ENCODE measurements at places on chromosomes 1 and 21.

GRCh38 chr1:83790446-83790845 lies 208.5 kb downstream of the TTLL7 start:
- DNase-seq = no peak

- no peak for DNase-seq
Measured at GRCh38 chr1:55245781-55246180, 30.6 kb upstream of the USP24 start.

DNA sequence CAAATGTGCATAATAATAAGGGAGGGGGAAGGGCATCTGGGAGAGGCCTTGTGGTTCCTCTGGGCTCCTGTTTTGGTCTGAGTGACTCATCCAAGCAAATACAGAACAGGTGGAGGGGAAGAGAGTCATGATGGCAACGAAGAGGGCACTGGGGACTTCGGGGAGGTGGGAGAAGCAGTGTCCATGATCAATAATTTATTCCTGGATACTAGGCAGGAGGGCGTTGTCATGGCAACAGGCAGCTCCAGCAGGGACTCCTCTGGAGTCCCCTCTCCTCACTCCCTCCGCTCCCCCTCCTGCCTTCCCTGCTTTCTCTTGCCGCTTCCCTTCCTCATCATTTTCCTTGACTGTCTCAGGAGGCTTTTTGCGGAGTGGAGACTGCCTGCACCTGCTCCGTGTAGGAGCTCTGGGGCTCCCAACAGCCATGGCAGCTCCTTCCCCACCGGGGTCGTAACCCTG lies 12.3 kb upstream of the NFASC start:
- no peak for DNase-seq

DNA sequence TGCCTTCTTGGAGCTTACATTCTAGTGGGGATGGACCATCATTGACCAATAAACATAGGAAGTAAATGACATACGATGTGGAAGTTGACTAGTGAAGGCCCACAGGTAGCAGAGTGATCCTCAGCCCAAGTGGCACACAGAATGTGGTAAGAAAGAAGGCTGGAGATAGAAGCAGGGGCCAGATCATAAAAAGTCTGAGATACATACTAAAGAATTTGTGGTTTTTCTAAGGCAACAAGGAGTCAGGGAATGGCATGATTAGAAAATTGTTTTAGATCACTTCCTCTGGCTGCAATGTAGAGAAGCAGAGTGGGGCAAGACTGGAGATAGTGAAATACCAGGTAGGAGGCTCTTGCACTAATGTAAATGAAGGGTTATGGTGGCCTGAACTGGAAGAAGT lies 154.0 kb downstream of the VPS13D start:
- DNase-seq = no peak

- no peak for DNase-seq
Measured at GRCh38 chr1:106768501-106768900, 288.0 kb upstream of the PRMT6 start.

DNA sequence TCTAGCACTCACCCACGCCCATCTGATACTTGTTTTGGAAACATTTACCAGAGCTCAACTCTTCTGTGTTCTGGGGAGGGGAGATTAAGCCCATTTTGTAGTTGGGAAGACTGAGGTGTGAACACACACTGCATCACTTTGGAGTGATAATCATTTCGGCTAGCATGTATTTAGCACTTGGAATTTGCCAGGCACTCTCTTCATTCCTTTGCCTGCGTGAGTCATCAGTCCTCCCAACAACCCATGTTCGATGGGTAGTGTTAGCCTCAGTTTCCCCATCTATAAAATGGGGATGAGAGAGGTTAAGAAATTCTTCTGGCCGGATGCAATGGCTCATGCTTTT lies 182.8 kb upstream of the TMEM51 start:
- no peak for DNase-seq

GRCh38 chr1:101993710-101994109 lies 3.0 kb downstream of the OLFM3 start:
- DNase-seq = no peak

- no peak for DNase-seq
Measured at GRCh38 chr1:220914283-220915116, 35.3 kb downstream of the HLX start.

GRCh38 chr1:163203561-163203960 lies 845 bp upstream of the RGS5 start:
- no peak for DNase-seq

GRCh38 chr1:64403331-64403730 lies 66.6 kb upstream of the CACHD1 start:
- DNase-seq = no peak

DNA sequence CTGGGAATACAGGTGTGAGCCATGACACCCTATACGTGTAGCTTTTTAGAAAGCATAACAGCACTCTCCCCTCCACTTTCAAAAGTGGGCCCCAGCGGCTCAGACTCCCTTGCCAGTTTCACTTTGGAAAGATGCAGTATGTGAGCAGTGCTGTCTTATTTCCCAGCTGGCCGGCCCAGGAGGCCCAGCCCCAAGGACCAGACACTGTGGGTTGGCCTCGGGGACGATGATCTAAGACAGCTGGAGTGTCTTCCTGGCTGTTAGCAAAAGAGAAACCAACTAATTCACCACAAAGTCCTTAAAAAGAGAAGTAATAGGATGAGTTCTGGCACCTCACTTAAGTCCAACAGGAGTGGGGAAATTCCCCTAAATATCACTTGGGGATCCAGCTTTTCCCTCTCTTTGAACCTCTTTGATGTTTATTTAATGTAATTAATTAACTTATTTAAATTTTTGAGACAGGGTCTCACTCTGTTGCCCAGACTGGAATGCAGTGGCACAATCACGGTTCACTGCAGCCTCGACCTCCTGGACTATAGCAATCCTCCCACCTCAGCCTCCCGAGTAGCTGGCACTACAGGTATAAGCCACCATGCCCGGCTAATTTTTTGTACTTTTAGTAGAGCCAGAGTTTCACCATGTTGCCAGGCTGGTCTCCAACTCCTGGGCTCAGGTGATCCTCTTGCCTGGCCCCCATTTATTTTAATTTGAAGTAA lies 17.6 kb upstream of the CLIC4 start:
- no peak for DNase-seq

DNA sequence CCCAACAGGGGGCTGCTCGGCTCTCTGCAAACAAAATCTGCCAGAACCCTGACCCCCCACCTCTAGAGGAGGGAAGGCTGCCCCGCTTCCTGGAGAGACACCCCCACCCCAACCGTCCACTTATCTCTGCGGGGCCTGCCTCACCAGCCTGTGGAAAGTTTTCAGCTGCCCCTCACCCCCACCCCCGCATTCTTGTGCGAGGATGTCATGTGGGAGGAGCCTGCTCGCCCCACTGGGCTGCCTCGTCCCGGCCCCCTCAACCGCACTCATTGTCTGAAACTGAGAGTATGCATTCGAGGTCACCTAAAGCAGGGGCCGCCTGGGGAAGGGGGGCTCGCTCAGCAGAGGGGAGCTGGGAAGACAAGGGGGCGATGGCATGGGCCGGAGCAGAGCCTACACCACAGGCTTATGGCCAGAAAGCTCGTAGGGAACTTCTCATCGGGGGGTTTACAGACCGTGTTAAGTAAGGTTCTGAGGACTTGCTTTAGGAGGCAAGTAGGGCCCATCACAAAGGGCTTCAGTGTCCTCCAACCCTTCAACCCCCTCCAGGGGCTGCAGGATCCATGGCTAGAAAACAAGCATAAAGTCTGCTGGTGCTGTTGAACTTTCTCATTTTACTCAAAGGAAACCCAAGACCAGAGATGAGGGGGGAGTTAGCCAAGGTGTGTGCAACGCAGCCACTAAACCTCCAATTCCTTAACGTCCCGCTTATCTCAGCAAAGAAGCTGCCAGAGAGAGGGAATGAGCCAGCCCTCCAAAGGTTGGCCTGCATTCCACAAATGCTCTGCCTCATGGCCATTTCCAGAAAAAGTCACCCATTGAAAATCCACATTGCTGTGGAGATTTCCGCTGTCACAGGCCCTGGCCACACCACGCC lies 9.4 kb downstream of the EPHA2 start:
- no peak for DNase-seq

GRCh38 chr1:214514032-214514818 lies 37.2 kb downstream of the PTPN14 start:
- no peak for DNase-seq

- DNase-seq = no peak
Measured at GRCh38 chr1:117735045-117735992, 129.5 kb downstream of the TENT5C start.

DNA sequence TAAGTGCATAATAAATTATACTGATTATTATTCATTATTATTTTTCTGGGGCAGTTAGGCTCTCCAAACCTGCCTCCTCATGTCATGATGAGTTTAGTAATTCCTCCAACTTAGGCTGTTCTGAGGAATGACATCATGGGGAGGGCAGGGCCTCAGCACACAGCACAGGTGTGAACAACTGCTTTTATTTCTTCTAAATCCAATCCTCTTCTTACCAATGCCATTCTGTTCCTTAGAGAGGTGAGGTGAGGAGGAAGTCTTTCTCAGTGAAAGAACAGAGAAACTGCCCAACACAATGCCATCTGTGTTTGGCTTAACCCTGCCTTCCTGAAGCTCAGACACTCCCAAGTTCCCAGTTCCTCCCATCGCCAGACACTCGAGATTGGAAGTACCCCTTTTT lies 45.4 kb upstream of the WASF2 start:
- no peak for DNase-seq

DNA sequence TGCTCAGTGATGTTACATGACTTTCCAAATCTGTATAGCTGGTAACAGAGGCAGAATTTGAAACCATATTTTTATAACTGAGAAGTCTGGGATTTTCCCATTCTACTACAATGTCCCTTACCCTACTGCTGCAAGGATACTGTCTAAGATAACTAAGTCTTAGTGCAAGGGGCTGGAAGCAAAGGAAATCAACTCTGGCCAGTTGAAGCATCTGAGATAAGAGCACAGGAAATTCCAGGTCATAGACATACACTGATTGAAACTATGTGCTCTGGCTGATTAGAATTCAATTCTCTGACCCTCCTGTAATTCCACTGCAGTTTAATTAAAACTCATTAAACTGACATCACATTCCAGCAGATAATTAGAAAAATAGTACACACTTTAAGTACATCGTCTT lies 267.7 kb upstream of the C1orf87 start:
- DNase-seq = no peak

DNA sequence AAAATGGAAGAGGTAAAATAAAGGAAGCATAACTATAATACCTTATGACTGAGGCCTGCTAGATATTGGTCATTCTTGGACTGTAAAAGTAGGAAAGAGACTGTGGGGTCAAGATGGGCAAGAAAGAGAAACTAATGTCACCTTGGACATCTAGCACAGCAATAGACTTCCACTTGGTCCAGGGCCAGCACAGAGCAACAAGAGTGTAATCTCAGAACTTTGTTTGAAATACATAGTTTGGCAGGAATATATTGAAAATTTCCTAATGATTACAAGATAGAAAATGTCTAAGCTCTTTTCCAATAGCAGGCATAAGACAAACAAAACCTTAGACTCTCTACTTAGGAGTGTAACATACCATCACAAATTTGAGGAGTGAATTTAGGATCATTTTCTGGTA lies 4.6 kb downstream of the LRRC8C start:
- no peak for DNase-seq

DNA sequence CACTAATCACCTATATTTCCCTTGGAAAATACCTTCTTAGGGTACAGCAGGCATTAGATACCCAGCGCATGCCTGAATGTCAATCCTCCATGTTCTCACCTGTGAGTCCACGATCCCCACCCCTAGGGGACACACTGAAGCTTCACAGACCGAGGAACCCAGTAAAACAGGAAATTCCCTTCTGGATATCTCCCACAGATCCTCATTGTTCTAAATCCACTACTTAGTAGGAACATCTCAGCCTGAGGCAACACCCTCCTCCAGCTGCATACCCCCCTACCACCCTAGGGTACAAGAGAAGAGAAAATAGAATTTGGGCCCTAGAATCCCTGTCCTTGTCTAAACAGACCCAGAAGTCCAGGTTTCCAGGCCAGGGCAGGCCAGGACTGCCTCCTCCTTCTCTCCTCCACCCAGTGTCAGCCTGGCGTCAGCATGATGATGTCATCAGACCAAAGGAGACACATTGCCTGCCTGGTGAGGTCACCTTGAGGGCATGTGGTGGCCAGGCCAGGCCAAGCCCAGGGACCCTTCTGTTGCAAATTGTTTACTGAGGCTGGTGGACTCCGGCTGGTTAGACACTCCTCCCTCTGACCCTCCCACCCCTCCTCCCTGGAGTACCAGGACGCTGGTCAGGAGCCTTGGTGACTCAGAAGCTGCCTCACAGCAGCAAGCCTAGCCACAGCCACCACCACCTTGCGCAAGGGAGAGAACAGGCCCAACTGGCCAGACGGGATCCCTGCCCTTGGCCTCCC lies 6.2 kb downstream of the NECTIN4 start:
- DNase-seq = no peak

DNA sequence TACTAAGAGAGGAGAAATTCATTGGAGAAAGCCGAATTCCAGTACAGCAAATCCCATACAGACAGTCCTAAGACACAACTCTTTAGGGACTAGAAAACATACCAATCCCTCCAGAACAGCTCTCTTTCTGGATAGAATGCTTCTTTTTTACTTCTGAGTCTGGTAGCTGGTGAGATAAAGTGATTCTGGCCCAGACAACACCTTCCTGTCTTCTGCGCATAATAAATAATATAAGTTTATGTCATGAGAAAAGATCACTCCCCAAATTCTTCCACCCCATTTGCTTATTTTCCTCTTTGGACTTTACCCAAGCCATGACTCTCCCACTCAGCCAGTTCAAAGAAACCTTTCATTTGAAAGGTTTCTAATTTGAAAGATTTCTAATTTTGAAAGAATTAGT lies 98.4 kb downstream of the EDEM3 start:
- no peak for DNase-seq

GRCh38 chr1:46603481-46603857 lies 599 bp downstream of the MKNK1 start:
- DNase-seq = no peak

- no peak for DNase-seq
Measured at GRCh38 chr1:112389689-112390088, 6.3 kb upstream of the CTTNBP2NL start.

DNA sequence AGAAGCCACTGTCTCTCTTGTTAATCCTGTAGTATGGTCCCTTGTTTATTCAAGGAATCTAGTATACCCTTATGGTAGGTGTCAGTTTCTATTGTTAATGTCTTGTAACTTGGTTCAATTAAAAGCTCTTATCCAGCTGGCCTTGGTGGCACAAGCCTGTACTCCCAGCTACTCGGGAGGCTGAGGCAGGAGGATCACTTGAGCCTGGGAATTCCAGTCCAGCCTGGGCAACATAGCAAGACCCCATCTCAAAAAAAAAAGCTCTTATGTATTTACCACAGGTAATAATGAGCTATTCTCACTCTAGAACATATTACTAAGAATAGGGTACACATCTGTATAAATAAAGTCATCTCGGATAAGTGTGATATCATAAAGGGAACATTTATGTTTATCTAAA lies 46.5 kb downstream of the TMEM200B start:
- DNase-seq = no peak

GRCh38 chr1:147337040-147337630 lies 94.7 kb downstream of the CHD1L start:
- DNase-seq = no peak

GRCh38 chr1:21366288-21366687 lies 73.6 kb upstream of the NBPF3 start:
- DNase-seq = no peak

Data from stimulated activated CD8-positive, alpha-beta memory T cell treated with anti-CD3 and anti-CD28 coated beads, Interleukin-4, amount 100 ng/mL, for 1 hour (primary cell).